PC-9 (cell line): ENCODE measurements at places on chromosomes 2 and 18. TPM values are rescaled to one million over a fixed set of nuclear protein-coding genes. Genes with fewer than 3 reads are reported as not detected.

Gene ASPRV1
- total RNA-seq = 0.30 and 0.48 TPM in 2 replicates

Gene BBS5
- total RNA-seq = 0.31 and 0.38 TPM in 2 replicates

DNA sequence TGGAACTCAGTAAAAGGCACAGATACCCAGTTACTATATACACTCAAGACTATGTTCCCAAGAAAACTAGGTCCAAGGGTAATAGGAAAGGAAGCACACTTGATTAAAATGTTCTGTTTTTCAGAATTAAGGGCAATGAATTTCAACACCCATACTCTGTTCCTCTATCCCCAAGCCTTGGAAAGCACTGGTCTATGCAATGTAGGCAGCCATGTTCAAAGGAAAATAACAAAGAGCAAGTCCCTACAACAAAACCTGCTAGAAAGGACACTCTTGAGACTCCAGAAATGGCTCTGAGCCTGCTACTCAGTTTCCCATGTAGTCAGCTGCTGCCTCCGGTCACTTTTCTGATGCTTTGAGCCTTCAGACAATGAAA lies 6.8 kb downstream of the CYB5A start:
- no peak for DNase-seq
- H3K4me1 ChIP-seq = peaks cover 92% of the 10 kb centered on the region
- H3K27ac ChIP-seq = peak overlapping the region; percentile 3
- no peaks in the 10 kb centered on the region for H3K36me3 ChIP-seq
- H3K4me3 ChIP-seq = no peak overlapping the region

- no peaks in the 10 kb centered on the region for H3K4me1 ChIP-seq
- no peak overlapping the region for H3K4me3 ChIP-seq
- H3K27ac ChIP-seq = no peak overlapping the region
- no peaks in the 10 kb centered on the region for H3K36me3 ChIP-seq
- H3K27me3 ChIP-seq = no peaks in the 10 kb centered on the region
Measured at GRCh38 chr2:44388877-44389276, 27.1 kb downstream of the CAMKMT start.

Gene FBLN7
- total RNA-seq = 0.70 and 1.6 TPM in 2 replicates

Gene GPC1
- total RNA-seq = 302 and 319 TPM in 2 replicates

DNA sequence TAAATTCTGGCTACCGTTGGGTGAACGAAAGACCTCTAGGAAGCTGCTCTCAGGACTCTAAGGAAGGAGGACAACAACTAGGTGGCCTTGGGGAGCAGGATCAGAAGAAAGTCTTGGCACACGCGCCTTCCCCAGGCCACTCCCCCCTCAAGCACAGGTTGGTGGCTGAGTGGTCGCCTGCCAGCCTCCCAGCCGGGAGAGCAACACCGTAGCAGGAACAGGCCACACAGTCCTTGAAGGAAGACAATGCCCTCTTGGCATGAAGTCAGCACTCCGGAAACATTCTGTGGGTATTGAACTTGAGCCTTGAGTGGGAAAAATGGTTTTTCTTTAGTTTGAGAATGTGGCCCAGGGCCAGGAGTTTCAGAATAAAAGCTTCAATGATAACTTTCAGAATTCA lies 87.4 kb upstream of the AGAP1 start:
- H3K27ac ChIP-seq = no peak overlapping the region
- no peaks in the 10 kb centered on the region for H3K36me3 ChIP-seq
- peaks cover 15% of the 10 kb centered on the region for H3K4me1 ChIP-seq
- H3K4me3 ChIP-seq = no peak overlapping the region
- H3K27me3 ChIP-seq = no peaks in the 10 kb centered on the region
